Heart right ventricle (tissue), 16 donors: ENCODE measurements at places on chromosomes 2 and 18. TPM values are rescaled to one million over a fixed set of nuclear protein-coding genes. Genes with fewer than 3 reads are reported as not detected.

DNA sequence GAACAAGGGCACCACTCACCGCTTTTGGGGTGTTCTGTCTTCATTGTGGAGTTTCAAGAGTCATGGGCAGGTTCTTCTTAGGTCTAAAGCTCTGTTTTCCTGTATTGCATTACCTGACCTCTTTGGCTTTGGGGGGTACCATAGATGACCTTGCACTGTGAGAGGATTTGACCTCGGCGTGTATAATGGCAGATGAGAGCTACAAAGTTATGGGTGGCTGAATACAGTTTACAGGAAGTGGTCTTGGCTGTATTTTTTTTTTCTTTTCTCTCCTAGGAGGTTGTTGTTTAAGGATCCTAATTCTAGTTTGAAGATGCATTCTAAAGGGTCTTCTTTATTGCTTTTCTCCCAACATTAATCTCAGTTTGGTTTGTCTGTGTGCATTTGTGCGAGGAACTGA lies 11.5 kb downstream of the GAL3ST2 start:
- no peaks in the 10 kb centered on the region for H3K36me3 ChIP-seq
- H3K27me3 ChIP-seq: no peaks in the 10 kb centered on the region
- no peak overlapping the region for H3K27ac ChIP-seq

GRCh38 chr2:191573216-191573615 lies 104.7 kb upstream of the NABP1 start:
- no peaks in the 10 kb centered on the region for H3K4me1 ChIP-seq
- H3K27me3 ChIP-seq: peaks cover 4% of the 10 kb centered on the region
- H3K4me3 ChIP-seq: no peak overlapping the region
- no peaks in the 10 kb centered on the region for H3K36me3 ChIP-seq
- H3K27ac ChIP-seq: no peak overlapping the region

DNA sequence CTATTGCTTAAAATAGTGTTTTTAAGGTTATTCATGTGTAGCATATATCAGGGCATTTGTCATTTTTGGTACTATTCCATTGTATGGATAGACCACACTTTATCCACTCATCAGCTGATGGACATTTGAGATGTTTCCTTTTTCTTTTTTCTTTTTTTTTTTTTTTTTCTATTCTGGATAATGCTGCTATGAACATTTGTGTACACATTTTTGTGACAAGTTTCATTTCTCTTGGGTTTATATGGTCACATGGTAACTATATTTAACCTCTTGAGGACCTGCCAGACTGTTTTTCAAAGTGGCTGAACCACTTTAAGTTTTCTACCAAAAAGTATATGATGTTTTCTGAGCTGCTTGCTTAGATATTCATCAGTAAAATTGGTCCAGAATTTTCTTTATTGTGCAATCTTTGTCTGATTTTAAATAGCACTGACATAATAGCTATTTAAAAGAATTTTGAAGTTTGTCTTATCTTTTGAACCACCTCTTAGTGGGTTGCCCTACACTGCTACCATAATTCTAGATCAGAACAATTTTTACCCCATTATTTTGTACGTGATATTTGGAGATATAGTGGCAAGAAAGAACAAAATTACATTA lies 219.4 kb upstream of the SIX3 start:
- no peak overlapping the region for H3K4me3 ChIP-seq
- no peak for DNase-seq
- H3K27me3 ChIP-seq: no peaks in the 10 kb centered on the region
- no peaks in the 10 kb centered on the region for H3K4me1 ChIP-seq
- no peak overlapping the region for H3K27ac ChIP-seq

DNA sequence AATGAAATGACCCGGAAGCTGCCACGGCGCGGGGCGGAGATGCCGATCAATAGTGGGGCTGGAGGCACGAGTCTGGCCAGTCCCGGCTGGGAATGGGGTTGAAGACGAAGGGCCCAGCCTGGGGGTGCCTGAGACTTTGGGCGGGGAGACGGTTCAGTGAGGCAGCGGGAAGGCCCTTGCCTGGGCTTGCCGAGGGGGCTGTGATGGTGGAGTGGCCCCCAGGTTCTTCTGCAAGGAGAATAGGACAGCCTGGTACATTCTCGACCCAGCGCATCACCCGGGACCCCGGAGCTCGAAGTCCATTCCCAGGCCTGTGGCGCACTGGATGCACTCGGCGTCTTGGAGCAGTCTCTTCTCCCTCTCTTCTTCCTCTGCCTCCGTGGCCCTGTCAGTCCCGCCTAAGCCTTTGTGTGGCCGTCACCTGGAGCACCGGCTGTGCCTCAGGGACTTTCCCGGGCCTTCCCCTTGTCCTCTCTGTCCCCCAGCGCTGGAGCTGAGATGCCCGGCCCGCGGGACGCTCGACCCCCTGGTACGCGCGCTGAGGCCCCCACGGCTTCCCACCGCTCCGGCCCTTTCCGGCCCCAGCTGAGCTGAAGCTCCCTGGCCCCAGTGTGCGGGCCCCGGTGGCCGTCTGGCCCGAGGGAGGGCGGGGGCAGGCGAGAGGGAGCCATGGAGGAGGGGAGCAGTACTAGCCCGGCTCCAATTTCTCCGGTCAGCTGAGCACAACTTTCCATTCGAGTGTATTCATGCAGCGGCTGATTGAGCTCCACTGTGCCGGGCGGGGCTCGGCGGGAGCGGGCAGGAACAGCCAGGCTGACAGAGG lies 8.0 kb downstream of the SIX3 start:
- no peaks in the 10 kb centered on the region for H3K36me3 ChIP-seq
- DNase-seq: no peak
- H3K27me3 ChIP-seq: peaks cover 95% of the 10 kb centered on the region
- peaks cover 14% of the 10 kb centered on the region for H3K4me1 ChIP-seq

The CCDC68 gene
- total RNA-seq: 1.8 TPM

DNA sequence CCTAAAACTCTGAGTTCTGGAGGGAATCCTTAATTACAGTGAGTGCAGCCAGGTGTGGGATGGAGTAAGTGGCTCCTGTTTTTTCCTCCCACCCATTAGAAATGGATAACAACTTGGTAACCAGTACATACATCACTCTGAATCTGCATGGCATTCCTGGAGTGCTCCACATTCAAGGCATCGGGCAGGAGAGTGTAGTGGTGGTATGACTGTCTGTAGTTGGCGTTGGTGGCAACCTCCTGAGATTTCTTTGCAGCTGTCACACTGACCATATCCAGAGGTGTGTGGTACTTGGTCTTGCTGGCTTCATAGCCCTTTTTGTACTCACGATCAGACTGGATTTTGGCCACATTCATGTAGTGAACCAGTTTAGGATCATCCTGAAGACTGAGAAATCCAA lies 68.3 kb downstream of the NEB start:
- no peaks in the 10 kb centered on the region for H3K4me1 ChIP-seq
- no peaks in the 10 kb centered on the region for H3K27me3 ChIP-seq
- H3K27ac ChIP-seq: no peak overlapping the region
- H3K36me3 ChIP-seq: no peaks in the 10 kb centered on the region
- no peak overlapping the region for H3K4me3 ChIP-seq

DNA sequence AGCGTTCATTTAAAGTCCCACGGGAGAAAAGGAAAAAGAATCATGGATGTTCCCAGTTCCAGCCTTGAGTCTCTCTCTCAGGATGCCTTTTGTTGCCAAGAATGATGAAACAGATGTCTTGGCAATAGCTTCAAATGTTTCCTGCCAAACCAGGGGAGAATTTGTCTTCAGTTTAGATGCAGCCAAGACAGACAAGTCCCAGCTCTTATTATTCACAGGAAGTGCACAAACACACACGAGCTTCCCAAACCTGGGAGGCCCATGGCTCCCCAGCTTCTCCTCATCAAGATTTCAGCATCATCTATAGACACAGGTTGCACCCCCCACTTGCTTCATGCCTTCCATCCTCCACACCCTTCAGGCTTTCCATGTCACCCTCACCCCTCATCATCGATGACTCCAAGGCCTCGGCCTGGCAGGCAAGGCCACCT lies 45.9 kb downstream of the HS1BP3 start:
- H3K27ac ChIP-seq: peak overlapping the region; percentile 60
- H3K4me1 ChIP-seq: peaks cover 62% of the 10 kb centered on the region
- H3K4me3 ChIP-seq: no peak overlapping the region
- no peaks in the 10 kb centered on the region for H3K27me3 ChIP-seq
- H3K36me3 ChIP-seq: no peaks in the 10 kb centered on the region
